ENCODE measurements at places on chromosomes 3 and 15. TPM values are rescaled to one million over a fixed set of nuclear protein-coding genes. Genes with fewer than 3 reads are reported as not detected.

- DNase-seq = no peak
These were observed 76.7 kb upstream of the LPP start for GRCh38 chr3:188077160-188077799.

GRCh38 chr3:119831022-119831421, 49.1 kb downstream of the NR1I2 start:
- no peak for DNase-seq

The ZDHHC19 gene
- not detected for total RNA-seq

GRCh38 chr3:183490211-183490601, 61.8 kb upstream of the MCF2L2 start:
- DNase-seq = no peak

The OSBPL10 gene
- 0.83 TPM for total RNA-seq

DNA sequence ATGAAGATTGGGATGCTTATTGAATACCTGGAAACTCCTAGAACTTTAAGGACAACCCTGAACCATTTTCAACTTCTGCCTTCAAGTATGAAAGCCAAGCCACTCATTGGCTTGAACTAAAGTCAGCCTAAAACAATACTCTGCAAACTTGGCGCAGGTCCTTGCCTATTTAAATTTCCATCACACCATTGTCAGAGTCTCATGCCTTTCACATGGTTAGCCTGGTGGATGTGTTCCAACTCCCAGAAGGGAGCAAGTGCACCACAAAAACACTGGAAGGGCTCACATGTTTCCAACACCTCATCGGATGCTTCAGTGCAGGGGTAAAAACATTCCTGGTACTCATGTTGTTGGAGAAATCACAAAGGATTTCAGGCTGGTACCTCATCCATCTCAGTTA, 511.6 kb upstream of the MDFIC2 start:
- DNase-seq = no peak

DNA sequence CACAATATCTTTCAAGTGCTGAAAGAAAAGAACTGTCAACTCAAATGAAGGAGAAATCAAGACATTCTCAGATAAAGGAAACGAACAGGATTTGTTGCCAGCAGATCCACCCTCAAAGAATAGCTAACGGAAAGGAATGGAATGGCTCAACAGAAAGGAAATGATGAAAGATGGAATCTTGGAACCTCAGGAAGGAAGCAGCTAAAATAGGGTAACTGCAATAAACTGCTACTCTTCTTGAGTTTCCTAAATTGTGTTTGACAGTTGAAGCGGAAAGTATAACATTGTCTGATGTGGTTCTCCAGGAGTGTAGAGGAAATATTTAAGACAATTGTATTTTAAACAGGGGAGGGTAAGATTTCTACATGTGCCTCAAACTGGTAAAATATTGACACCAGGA, 22.0 kb downstream of the PRR23E start:
- DNase-seq = no peak

The GPR160 gene
- total RNA-seq = 2.9 TPM

DNA sequence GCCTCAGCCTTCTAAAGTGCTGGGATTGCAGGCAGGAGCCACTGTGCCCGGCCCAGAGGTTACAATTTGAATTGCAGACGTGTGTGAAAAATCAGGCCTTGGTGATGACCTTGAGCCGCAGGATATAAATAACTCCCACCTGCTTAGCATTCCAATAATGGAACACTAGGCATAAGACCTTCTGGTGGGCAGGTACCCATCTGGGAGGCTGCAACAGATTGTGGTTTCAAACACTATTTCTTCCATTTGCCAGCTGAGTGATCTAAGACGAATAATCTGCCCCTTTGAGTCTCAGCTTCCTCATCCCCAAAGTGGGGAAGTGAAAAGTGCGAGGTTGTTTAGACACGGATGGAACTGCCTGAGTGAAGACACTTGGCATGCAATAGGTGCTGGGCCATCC, 47.7 kb upstream of the HERC1 start:
- DNase-seq = no peak

The TCAIM gene
- total RNA-seq = 3.1 TPM

The SEC22C gene
- total RNA-seq = 71.3 TPM

The ITIH3 gene
- not detected for total RNA-seq

GRCh38 chr3:134978658-134979057, 183.6 kb downstream of the EPHB1 start:
- no peak for DNase-seq

DNA sequence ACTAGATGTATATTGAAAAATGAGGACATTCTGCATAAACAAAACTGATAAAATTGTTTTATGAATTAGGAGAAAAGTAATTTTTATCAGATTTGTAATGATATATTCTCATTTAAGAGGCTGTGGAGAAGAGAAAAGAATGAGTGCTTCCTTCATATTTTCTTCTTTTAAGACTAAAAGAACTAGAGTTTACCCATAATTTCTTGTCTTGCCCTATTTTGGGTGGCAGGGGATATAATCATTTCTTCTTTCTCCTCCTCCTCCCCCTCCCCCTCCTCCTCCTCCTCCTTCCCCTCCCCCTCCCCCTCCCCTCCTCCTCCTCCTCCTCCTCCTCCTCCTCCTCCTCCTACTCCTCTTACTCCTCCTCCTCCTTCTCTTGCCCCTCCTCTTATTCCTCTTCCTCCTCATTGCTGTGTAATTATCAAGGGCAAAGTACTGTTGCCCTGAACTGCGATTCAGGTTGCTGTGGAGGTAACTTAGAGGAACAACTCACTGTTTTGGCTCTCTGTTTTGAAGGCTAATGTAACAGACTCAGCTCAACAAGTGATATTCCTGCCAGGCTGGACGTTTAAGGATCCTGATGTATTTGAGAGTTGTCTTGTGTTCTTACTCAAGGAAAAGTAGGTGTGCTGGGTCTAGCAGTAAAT, 555.4 kb downstream of the AGBL1 start:
- DNase-seq = no peak

The GNAT1 gene
- total RNA-seq = 0.30 TPM

- no peak for DNase-seq
These were observed 75.3 kb upstream of the CMTM7 start for GRCh38 chr3:32316319-32316718.

GRCh38 chr15:32106401-32107381, 76.4 kb downstream of the CHRNA7 start:
- DNase-seq = peak; percentile 12

DNA sequence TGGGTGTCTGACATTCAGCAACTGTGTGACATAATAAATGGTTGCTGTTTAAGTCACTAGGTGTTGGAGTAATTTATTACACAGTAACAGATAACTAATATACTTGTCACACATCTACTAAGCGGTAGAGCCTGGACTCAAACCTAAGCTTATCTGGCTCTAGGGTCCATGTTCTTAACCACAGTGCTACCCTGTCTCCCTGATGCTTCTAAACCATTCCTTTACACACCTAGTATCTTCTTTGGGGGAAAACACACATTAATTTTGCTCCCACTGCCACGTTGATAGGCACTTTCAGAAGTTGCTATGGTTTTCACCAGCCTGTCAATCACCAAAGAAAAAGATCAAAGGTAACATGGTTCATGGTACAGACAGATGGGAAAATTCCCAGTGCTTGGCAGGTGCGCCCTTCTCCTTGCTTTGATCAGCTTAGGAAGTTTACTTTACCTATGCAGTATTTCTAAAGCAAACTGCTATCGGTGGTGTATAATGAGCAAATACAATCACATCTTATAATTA, 150.8 kb downstream of the PDZRN3 start:
- no peak for DNase-seq

DNA sequence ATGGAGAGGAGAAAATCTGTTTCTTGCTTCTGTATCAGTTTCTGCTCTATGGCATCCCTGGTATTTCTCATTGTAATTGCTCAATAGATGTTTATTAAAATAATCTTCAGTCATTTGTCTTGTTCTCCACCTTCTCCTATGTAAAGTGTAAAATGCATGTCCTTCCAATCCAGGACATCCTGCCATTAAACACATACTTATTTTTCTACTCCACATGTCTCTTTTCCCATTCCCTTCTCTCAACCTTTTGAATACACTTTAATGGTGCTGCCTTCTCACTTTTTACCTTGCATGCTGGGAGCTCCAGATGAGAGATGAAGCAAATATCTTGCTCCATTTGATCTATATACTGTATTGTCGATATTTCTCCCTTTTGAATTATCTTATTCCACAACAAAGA, 49.7 kb downstream of the TUSC7 start:
- no peak for DNase-seq

The SLC12A1 gene
- total RNA-seq = not detected

DNA sequence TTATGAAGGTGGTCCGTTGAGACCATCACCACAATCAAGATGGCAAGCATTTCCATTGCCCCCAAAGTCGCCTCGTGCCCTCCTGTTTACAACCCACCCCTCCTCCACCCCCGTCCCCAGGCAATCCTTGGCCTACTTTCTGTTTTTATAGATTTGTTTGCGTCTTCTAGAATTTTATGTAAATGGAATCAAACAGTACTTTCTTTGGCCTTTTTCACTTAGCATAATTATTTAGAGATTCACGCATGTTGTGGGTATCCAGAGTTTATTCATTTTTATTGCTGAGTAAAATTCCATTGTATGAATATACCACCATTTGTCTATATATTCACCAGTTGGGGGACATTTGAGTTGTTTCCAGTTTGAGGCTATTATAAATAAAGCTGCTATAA, 66.6 kb downstream of the LSM3 start:
- no peak for DNase-seq

- DNase-seq = no peak
These were observed 456.2 kb downstream of the TBL1XR1 start for GRCh38 chr3:176740906-176741663.

DNA sequence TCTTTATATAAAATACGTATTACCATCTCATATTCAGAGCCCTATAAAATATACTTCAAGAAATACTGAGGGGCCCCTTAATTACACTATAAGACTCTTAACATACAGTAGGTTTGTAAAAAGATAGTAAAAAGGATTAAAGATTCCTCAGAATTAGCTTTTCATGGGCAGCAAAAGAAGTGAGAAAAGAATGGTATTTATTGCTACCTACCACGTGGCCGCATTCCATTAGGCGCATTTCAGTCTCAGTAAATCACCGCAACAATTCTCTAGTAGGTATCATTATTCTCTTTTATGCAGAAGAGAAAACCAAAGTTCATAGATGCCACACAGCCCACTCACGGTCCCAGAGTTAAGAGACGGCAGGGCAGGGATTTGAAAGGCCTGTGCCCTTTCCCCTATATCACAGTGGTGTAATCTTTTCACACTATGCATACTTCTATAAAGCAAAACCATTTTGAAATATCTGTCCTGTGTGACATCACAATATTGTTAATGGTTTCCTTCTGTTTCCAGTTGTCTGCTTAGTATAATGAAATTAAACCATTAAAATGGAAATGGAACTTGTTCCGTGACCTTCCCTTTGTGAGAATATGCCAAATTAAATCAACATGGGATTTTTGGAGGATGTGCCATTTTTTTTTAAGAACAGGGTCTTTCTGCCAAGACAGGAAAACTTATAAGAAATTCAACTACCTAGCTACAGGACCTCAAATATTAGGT, 1072.2 kb downstream of the FHIT start:
- no peak for DNase-seq

The UPK1B gene
- not detected for total RNA-seq

DNA sequence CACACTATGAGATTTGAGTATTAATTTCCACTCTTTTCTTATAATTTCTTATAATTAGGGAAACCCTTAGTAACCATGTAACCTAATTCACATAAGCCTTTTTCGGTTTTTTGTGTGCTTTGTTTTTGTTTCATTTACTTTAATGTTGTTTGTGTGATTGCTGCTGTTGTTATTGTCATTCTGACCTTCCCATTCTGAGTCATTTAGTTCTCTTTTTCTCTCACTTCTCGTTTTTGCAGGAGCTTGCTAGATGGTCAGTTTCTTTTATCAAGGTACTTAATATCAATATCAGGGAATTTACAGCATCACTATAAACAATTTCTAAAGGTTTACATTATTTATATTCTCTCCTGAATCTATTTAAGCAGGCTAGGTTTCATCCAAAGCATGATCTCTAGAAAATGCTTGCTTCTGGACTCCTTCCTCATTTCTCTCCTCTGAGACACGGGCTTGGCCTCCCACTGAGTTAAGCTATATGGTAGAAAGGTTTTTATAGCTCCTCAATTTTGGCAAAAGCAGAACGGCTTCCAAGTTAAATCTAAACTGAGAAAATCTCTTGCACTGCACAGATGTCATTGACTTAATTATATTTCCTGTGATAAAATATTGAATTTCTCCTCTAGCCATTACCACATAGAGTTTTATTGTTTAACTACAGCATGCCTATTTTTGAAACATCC, 534.2 kb downstream of the NSUN3 start:
- no peak for DNase-seq

GRCh38 chr3:124964387-124964786, 29.8 kb upstream of the MUC13 start:
- no peak for DNase-seq

- no peak for DNase-seq
These were observed 412.9 kb downstream of the TIGIT start for GRCh38 chr3:114706591-114707232.

DNA sequence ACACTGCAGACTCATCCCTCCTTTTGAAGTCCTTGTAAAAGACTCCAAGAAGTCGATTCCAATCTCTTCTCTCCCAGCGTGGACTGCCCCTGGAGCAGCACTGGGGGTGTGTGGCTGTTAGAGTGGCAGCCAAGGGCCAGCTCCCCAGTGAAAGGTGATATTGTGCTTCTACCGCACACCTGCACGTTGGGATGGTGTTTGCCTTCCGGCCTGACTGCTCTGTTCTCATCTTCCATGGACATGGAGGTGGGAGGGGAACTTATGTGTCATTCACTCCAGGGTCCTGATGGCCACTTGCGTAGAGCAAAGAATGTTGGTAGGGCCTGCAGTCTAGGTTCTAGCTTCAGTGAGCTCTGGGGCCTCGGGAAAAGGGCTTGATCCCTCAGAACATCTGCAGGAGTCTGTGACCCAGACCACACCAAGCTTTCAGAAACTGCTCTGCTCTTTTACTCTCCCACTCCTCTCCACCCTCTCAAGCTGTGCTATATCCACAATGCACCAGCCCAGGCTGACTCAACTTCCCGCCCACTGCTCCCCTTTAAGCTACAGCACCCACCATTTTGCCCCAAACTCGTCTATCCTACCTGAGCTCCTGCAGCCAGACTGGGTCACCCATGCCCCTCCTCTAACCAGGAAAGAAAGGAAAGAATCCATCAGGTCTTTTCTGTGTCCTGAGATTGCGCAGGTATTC, 31.3 kb downstream of the LIPC start:
- DNase-seq = no peak

- DNase-seq = no peak
These were observed 263.1 kb downstream of the ADAMTS17 start for GRCh38 chr15:100078511-100079220.

The RPLP1 gene
- total RNA-seq = 2,824 TPM

GRCh38 chr3:100420885-100421284, 19.5 kb downstream of the LNP1 start:
- DNase-seq = no peak

Measured in CD8-positive, alpha-beta T cell (primary cell).